C1 segment of cervical spinal cord (tissue), 14 donors: ENCODE measurements at places on chromosomes 4 and X.

- no peak for DNase-seq
Observed at GRCh38 chr4:33739884-33740632, 2504.3 kb downstream of the ARAP2 start.

DNA sequence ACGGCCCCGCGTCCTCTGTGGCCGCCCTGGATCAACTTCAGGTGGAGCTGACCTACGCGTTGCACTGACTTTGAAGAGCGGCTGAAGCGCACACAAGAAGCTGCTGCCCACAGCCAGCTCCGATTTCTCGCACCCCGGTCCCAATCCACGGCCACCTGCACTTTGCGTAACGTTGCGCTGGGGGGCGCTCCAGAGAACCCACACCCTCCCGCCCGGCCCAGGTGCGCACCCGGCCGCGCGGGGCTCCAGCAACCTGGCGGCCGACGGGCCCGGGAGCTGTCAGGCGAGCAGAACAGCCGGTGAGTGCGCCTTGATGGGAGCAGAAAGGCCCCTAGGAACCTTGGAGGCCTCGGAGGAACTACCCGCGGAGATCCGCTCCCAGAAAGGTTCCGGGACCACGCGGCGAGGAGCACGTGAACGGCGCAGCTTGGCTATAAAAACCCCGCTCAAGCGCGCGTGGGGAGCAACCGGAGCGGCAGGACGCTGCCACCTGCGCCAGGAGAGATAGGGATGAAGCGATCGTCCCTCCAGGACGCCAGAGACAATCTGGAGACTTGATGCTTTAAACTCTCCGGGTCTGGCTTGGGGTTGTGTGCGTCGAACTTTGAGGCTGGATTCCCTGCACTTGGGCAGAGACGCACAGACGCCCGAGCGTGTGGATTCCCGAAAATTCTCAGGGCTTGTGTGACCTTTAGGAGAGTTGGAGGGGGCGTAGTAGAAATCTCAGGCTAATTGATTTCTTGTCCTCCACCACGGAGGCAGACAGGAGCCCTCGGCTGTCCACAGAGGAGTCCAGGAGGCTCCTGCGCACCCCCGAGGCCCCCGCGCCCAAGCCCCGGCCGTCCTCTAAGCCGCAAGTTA lies 591 bp upstream of the NWD2 start:
- no peak for DNase-seq

DNA sequence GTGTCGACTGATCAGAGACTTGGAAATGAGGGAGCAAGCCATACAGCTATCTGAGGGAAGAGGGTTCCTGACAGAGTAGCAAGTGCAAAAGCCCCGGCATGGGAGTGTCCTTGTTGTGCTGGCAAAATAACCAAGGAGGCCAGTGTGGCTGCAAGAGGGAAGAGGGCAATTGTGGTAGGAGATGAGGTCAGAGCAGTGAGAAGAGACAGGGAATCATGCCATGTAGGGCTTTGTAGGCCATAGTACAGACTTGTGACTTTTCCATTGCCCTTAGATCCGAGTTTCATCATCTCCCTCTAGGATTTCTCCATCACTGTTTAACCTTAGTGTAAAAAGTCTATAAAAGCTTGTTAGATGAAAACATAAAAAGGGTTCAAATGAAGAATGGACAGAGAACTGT lies 76.2 kb downstream of the DOCK11 start:
- DNase-seq = no peak

DNA sequence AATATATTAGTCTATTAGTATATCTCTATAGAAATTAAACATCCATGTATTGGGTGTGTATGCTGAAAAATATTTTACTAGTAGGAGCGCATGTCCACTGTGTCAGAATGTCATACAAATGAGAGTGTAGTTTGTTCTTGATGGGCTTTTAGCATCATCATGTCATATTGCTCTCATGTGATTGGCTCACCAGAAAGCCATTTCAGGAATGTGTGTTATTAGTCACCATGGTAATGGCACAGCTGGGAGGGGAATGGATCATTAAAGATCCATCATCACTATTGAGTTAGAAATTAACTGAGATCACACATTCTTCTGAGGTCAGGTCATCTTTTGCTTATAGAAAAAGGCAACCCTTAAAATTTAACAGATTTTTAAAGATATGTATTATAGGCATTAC lies 77.3 kb downstream of the PHEX start:
- DNase-seq = no peak

GRCh38 chr4:126916049-126916625 lies 716.6 kb upstream of the INTU start:
- DNase-seq = no peak

DNA sequence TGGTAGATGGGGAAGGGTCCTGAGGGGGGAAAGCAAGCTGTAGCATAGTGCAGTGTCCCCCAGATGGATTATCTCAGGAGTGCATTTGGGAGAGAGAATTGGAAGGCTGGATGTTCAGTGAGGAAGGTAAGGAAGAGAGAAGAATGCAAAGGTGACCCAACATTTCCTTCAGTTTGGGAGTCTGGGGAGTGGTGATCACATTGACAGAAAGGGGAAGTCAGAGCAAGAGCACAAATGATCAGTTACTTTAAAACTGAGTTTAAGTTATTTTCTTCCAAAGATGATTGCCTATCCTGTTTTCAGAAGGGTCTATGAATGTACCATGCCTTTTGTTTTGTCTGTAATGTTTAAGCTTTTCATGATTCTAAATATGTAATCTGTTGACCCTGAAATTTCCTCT lies 47.6 kb downstream of the ARHGAP10 start:
- no peak for DNase-seq

- no peak for DNase-seq
Observed at GRCh38 chrX:154840856-154841255, 6.4 kb upstream of the SMIM9 start.

GRCh38 chr4:79917246-79917645 lies 155.8 kb downstream of the ANTXR2 start:
- DNase-seq = no peak

GRCh38 chrX:97639526-97639925 lies 755.8 kb downstream of the RPA4 start:
- no peak for DNase-seq

- no peak for DNase-seq
Observed at GRCh38 chr4:174408841-174409552, 113.3 kb downstream of the HPGD start.

DNA sequence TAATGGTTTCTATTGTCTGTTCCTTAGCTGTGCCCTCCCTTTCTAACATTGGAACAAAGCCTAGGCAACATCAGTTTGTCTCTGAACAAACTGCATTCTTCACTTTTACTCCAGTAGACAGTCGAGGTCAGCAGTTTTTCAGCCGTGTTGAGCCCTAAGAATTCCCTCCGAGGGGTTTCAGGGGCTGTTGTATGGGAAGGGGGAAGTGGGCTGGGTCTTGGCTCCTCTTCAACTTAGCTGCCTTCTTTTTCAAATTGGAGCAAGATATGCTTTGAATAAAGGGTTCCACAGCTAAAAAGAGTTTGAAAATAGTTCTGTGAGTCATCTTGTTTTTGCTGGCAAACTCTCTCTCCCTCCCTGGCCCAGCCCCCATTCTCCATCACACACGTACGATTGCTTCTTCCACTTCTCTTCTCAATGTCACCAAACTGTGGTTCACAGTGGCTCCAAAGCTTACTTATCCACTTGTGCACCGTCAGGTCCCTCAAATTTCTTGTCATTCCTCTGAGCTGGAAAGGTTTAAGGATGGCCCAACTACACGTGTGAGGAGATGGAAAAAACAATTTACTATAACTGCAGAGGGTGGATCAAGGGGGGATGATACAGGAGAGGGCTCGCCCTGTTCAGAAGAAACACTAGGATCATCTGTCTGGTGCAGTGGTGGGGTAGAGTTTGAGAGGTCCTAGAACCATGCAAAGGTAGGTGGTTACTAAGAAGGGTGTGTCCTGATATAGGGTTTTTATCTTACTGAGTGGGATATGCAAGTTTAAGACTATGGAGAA lies 9.2 kb upstream of the MAML3 start:
- DNase-seq = no peak

DNA sequence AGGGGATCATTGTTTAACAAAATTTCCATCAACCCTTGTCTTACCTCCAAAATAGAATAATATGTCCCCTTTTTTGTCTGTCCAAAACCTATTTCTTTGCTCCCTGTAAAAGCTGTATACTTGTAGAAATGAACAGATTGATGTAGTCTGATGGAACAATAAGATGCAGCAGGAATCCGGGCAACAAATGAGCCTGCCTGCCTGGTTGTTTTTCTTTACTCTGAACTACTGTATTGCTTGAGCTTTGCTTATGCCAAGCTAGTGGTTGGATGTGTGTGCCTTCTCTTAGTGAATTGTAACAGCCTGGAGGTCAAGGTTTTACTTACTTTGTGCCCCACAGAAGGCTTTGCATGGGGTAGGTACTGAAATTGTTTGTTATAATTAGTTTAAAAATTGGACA lies 116.2 kb upstream of the TLL1 start:
- no peak for DNase-seq
